ENCODE measurements at places on chromosomes 6 and 20.

DNA sequence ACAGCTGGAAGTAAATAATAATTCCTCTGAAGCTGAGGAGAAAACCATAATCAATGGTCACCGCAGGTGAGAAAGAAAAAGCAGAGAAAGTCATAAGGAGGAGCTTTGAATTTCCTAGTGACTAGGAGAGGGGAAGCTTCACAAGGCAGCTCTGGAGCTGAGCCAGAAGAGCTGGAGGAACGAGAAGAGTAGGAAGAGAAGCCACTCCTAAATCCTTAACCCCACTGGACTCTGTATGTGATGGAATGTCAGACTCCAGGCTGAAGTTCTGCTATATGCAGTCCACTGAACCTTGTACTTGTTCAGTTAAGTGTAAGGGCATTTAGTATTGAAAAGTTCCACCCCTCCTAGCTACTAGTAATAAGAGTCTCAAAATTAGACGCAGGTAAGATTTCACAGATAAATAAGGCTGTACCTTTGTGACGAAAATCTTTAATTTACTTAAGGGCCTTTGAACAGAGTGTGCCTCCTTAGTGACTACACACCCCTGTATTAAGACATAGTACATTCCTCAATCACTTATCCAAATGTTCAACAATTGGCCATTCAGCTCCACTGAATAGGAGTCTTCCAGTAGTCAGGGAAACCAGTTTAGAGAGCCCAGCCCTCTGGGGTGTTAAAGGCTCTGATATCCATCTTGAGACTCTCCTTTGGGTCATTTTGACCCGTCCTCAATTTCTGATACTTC, 71.4 kb upstream of the UFL1 start:
- no peak for DNase-seq

DNA sequence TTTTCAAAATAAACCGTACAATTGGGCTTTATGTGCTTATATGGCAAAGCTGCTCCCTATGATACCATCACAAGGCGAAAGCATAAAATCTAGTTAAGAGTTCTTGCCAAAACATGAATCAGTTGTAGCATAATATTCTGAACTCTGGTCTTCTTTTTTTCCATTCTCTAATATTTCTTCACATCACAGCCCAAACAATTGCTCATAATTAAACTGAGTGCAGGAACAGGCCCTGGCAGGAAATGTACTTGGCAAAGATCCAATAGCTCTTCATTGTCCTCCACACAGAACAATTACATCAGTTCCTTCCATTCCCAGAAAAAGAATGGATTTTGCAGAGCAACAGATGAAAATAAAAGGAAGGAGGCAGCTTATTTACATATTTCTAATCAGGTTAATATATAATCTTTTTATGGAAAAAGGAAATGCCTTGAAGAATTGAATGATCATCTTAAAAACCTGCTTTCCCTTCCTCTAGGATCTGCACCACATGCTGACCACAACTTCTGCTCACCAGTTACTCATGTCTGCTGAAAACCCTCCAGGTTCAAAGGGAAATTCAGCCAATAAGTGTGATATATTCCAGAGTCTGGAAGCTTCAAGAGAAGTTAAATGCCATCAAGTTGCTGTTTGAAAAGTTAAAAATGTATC, 123.3 kb upstream of the COL21A1 start:
- DNase-seq: peak; percentile 54

GRCh38 chr6:7156643-7157278, 49.0 kb downstream of the RREB1 start:
- no peak for DNase-seq

DNA sequence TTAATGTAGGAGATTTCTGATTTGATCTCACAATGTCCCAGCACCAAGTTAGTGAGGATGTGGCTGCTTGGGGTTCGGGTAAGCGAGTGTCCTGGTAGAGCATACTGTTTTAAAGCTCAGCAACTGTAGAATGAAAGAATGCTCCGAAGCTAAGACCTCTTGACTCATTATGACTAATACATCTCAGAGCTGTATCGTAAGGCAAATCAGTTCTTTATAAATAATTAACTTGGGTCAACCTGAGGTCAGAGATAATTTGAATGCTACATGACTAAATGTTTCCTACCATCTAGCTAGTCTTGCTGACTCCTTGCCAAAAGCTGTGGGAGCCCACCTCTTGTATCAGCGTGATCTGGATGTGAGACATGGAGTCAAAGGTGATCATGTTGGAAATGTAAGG, 128.8 kb upstream of the PDE7B start:
- DNase-seq: no peak

- no peak for DNase-seq
Observed at GRCh38 chr6:139587469-139587868, 213.0 kb upstream of the CITED2 start.

DNA sequence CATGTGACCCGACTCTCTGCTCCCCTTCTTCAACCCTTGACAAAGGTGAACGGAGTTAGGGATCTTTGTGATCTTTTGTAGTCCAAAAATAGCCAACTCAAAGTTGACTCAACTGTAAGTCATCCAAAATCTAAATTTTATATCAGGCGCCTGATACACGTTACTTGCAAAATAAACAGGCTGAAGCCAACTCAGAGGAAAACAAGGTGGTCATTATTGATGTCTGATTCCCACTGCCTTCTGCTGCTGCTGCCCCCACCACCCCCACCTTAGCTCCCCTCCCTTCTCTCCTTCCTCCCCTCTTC, 13.2 kb upstream of the RNF8 start:
- no peak for DNase-seq

GRCh38 chr6:75204217-75204958, 1.5 kb downstream of the COL12A1 start:
- DNase-seq: peak; percentile 69

DNA sequence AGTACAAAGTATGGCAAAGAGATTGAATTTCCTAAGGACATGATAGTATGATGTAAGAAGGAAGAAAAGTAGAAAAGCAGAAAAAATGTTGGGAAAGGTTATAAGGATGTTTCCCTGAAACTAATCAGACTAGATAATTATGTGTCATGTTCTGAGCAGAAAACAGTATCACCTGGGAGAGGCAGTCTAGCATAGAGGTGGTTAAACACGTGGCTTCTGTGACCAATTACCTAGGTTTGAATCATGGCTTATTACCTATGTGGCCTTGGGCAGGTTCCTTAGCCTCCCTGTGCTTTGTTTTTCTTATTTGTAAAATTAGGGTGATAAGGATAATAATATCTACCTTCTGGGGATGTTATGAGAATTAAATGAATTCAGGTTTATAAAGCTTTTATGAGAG, 38.0 kb downstream of the SCGN start:
- DNase-seq: no peak

DNA sequence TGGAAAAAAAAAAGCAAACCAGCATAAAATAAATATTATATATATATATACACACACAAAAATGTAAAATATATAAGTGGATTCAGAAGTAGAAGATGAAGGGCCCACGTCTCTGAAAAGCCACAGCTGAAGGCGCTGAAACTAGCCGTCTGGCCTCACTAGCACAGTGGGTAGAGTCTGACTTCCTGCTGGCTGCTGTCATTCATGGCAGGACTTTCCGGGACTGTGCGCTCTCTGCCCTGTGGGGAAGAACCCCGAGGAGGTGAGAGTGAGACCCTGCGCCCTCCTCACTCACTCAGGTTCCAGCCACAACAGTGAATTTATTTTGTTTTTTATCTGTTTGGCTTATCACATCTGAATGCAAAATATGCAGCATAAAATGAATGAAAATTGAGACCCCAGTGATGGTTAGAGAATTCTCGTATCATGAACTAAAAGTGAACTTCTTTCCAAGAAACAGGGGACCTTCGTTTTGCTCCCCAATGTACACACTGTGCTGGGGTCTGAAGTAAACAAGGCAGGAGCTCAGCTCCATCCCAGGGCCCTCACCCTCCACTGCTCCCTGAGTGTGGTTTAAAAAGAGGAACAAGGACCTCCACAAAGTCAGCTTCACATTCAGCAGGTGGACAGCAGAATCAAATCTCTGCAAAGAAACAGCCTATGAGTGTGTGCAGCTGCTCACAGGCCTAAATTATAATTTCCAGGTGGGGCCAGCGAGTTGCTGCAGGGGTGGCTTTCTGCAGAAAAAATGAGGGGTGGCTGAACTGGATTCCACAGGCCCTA, 1.3 kb upstream of the RAMACL start:
- no peak for DNase-seq

GRCh38 chr20:33662172-33662571, at the start of gene C20orf144:
C20orf144 (plus strand) TSS chr20:33662327; CDS start chr20:33662346, 19 bp downstream.
- DNase-seq: no peak

DNA sequence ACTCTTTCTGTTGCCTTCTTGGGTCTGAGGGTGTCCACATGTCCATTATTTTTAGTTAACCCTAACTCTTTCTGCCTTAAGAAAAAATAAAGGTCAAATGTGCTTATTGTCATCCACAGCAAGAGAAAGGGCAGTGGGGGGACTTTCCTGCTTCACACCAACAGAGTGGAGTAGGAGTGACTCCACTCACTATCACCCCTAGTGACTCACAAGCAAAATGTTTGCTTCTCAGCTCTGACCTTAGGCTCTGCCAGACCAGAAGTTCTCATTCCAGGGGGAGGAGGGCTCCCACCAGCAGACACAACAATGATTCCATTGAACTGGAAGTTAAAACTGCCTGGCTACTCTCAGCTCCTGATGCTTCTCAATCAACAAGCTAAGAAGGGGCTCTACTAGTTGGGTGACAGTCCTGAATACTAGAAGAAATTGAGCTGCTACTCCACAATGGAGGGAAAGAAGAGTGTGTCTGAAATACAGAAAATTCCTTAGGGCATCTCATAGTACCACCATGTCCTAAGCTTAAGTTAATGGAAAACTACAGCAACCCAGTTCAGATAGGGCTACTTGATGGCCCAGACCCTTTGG, 83.9 kb upstream of the AFDN start:
- no peak for DNase-seq

DNA sequence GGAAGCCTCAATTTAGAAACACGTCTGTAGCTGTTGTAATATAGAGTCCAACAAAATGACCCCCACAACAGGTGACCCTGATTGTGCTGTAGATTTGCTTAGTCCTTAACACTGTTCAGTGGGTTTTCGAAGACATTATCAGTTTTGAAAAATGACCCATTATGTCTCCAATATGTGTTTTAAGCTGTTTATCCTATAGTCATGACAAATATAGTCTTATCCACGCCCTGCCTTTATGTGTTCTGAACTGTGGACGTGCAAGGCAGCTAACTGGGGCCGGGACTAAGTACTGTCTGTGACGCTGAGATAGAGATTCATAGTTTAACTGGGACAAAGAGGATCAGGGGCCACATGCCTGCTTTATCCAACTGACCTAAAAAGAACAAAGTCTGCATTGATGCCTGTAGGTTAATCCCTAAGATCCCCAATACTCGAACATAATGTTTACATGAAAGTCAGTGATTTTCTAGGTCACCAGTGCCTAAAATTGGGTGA, 192.4 kb downstream of the CD83 start:
- DNase-seq: no peak

DNA sequence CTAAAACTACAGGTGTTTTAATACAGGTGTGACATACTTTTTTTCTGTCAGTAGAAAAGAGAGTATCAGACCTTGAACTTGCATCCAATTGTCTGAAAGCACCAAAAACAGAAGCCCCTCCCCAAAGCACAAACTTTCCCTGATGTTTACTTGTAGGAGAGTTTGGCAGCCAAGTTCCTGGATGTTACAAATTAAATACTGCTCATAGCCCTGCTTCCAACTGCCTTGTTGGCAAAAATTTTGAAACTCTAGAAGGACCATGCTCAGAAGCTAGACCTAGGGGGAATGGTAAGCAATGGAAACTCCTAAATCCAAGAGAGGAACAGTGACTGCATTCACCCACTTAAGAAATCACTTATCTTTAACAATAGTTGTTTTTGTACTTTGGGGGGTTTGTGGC, 17.0 kb upstream of the ARG1 start:
- DNase-seq: no peak

- DNase-seq: no peak
Observed at GRCh38 chr6:12992770-12993169, 276.2 kb downstream of the PHACTR1 start.

DNA sequence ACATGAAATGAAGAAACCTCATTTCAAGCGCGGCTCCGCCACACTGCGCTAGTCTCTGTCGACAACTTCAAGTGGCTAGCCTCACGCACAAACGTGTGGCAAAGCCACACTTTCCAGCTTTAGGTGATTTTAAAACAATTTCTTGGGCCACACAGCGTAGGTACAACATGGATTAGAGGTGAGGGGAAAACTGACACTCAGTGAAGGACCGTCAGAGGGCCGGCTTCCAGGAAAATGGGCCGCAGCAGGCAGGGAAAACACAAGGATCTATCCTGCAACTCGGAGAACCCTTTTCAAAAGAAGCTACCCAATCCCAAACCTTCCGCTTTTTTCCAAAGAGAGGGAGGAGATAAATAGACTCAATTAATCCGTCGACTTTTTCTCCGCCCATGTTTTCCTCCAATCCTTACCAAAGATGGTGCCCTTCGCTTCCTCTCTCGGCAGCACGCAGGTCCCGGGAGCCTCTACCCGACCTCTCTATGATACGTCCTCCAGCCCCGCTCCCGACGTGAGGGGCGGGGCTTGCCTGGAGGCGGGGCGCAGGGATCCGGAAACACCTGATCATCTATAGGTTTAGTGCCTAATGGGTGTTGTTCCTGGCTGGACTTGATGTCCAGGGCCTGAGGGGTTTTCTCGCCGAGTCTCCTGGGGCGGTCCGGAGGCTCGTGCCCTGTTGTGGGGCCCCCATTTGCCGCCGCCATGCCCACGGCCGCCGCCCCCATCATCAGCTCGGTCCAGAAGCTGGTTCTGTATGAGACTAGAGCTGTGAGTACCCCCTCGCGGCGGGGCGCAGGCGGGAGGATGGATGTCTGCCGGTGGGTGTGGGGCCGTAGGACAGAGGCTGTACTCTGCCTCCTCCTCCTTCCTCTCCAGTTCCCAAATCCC, at the start of the genes AK9 and FIG4:
AK9 (minus strand) TSS at position 466 of the 885 bp plus-strand sequence. CDS start 15,457 bp downstream, outside the sequence.
FIG4 (plus strand) TSS at position 560 of the 885 bp plus-strand sequence; CDS start at position 700, 140 bp downstream.
- DNase-seq: peak; percentile 86

GRCh38 chr20:9919271-9920014, 80.6 kb upstream of the PAK5 start:
- DNase-seq: no peak

DNA sequence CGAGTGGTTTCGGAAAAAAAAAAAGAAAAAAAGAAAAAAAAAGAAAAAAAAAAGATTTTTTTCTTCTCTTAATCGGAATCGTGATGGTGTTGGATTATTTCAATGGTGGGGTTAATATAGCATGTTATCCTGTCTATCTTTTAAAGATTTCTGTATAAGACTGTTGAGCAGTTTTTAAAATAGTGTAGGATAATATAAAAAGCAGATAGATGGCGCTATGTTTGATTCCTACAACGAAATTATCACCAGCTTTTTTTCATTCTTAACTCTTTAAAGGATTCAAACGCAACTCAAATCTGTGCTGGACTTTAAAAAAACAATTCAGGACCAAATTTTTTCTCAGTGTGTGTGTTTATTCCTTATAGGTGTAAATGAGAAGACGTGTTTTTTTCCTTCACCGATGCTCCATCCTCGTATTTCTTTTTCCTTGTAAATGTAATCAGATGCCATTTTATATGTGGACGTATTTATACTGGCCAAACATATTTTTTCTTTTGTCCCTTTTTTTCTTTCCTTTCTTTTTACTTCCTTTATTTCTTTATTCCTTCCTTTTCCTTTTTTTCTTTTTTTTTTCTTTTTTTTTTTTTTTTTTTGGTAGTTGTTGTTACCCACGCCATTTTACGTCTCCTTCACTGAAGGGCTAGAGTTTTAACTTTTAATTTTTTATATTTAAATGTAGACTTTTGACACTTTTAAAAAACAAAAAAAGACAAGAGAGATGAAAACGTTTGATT, 3.6 kb downstream of the SOX4 start:
- DNase-seq: peak; percentile 60

GRCh38 chr6:36372088-36372487, 15.4 kb downstream of the ETV7 start:
- no peak for DNase-seq
